ENCODE measurements at places on chromosomes 3 and 15. TPM values are rescaled to one million over a fixed set of nuclear protein-coding genes. Genes with fewer than 3 reads are reported as not detected.

GRCh38 chr15:101115393-101115785 is 136.5 kb downstream of the CHSY1 start:
- DNase-seq, result no peak
- peaks cover 17% of the 10 kb centered on the region for H3K4me1 ChIP-seq
- H3K36me3 ChIP-seq, result no peaks in the 10 kb centered on the region
- H3K27ac ChIP-seq, result peak overlapping the region; percentile 77
- no peak overlapping the region for H3K4me3 ChIP-seq

DNA sequence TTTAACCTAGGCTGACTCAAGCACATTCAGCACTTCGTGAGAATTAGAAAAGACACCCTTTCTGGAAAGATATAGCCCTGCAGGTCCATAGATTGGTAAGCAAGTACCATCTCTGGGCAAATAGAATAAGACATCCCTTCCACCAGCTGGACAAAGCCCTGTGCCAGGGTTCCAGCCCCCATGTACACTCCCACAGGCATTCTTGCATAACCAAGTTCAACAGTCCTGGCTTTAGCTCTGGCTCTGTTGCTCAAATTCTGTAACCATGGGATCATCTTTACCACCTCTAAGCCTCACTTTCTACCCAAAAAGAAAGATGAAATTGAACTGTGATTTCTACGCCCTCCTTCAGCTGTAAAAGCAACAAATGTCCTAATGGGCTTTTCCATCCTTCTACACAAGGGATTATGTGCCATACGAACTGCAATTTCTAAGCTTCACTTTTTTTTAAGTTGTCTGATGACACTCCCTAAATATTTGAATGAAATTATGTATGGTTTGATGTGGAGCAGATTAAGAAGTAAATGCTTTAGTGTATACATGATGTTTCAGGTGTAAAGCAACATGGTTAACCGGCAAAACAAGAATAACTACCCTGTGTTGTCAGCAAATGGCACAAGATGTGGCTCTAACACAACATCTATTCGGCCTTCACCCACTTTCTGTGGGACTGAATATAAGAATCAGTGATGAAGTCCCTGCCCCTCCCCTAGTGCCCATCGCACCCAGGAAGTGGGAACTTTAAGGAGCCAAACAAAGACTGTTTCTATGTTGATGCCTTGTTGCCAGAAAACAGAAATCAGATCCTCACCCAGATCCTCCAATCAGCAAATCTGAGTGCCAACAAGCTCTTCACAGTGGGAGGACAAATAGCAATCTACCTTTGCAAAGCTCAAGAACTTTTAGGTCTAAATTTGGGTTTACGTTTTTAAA is 165.7 kb downstream of the P3H2 start:
- H3K27me3 ChIP-seq, result no peaks in the 10 kb centered on the region
- no peaks in the 10 kb centered on the region for H3K36me3 ChIP-seq
- H3K4me3 ChIP-seq, result no peak overlapping the region
- no peaks in the 10 kb centered on the region for H3K4me1 ChIP-seq
- no peak overlapping the region for H3K27ac ChIP-seq

- no peak overlapping the region for H3K4me3 ChIP-seq
- no peaks in the 10 kb centered on the region for H3K36me3 ChIP-seq
- H3K27ac ChIP-seq, result no peak overlapping the region
- H3K27me3 ChIP-seq, result 0 out of 2 replicates have a peak, but pooled peaks cover 5% of the 10 kb centered on the region
- peak; percentile 24 for DNase-seq
- 0 out of 2 replicates have a peak, but pooled peaks cover 5% of the 10 kb centered on the region for H3K4me1 ChIP-seq
Observed at GRCh38 chr15:94105760-94106159, 125.6 kb upstream of the MCTP2 start.

EAF2 gene
- 1.0 TPM for polyA plus RNA-seq

GRCh38 chr15:25445412-25445811 is 6.6 kb upstream of the UBE3A start:
- DNase-seq, result no peak
- no peaks in the 10 kb centered on the region for H3K4me1 ChIP-seq
- no peak overlapping the region for H3K27ac ChIP-seq
- H3K4me3 ChIP-seq, result no peak overlapping the region
- H3K36me3 ChIP-seq, result no peaks in the 10 kb centered on the region
- no peaks in the 10 kb centered on the region for H3K27me3 ChIP-seq

PLA2G4D gene
- polyA plus RNA-seq, result not detected

- H3K27ac ChIP-seq, result no peak overlapping the region
- no peak overlapping the region for H3K4me3 ChIP-seq
- H3K27me3 ChIP-seq, result no peaks in the 10 kb centered on the region
Observed at GRCh38 chr3:122868322-122868721, 73.5 kb downstream of the SLC49A4 start.

- peak; percentile 22 for DNase-seq
- H3K27me3 ChIP-seq, result peaks cover 4% of the 10 kb centered on the region
- no peak overlapping the region for H3K27ac ChIP-seq
Observed at GRCh38 chr3:10581251-10581650, 75.9 kb upstream of the ATP2B2 start.

GRCh38 chr3:15148614-15149013 is 49.7 kb upstream of the RBSN start:
- no peak overlapping the region for H3K27ac ChIP-seq
- H3K4me3 ChIP-seq, result no peak overlapping the region
- peak; percentile 26 for DNase-seq

GRCh38 chr3:190968616-190969015 is 106.1 kb upstream of the GMNC start:
- H3K4me3 ChIP-seq, result no peak overlapping the region
- no peak overlapping the region for H3K27ac ChIP-seq
- no peaks in the 10 kb centered on the region for H3K4me1 ChIP-seq
- DNase-seq, result no peak
- no peaks in the 10 kb centered on the region for H3K27me3 ChIP-seq

DPPA4 gene
- 0.15 TPM for polyA plus RNA-seq
